Cortex of kidney (tissue), 1 donor: ENCODE measurements at places on chromosomes 3 and 15.

DNA sequence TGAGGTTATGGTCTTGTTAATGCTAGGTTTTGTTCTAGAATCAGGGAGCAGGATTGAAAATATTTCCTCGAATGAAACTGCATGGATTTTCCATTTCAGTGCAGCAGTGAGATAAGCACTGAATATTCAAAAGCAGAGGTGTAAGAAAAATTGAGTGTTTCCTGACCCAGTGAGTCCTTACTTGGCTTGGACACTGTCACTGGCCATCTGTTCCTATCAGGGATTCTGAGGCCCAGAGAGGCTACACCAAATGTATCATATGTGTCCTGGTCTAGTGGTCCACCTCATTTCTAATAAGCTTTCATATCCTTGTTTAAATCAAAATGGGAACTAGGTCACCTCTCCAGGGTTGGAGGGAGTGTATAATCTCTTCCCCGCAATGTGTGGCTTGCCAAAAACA lies 61.1 kb upstream of the RAD18 start:
- no peak for DNase-seq

GRCh38 chr15:78453447-78453846 lies 15.4 kb downstream of the IREB2 start:
- no peak for DNase-seq

GRCh38 chr3:197317250-197317963 lies 19.0 kb upstream of the DLG1 start:
- no peak for DNase-seq

GRCh38 chr3:53581671-53582070 lies 87.3 kb downstream of the CACNA1D start:
- no peak for DNase-seq

GRCh38 chr3:100087198-100087597 lies 27.1 kb downstream of the FILIP1L start:
- DNase-seq, result no peak

DNA sequence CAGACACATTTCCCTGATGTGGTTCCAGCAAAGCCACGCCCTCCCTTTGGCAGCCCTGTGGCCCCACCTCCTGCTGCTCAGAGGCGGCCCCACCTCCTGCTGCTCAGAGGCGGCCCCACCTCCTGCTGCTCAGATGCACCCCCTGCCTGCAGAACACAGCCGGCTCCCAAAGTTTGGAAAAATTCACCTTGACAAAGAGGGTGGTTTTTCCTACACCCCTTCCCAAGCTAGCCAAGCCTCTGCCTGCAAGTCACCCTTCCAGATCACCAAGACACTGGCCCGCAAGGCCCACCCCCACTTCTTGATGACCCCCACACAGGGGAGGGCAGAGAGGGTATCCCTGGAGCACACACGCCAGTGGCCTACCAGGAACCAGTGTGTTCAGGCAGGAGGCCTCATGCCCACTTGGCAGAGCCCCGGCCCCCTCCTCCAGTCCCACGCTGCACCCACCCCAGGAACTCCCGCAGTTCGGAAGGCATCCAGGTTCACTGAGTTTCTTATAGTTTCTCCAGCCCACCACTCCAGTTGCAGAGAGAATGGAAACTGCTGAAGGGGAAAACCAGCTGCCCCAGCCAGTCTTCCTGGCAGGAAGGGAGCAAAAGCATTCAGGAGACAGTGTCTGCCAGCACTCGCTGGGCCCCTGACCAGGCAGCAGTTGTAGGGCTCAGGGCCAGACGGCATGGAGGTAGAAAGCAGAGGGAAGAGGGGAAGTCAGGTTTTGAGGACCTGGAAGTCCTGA lies 2.3 kb upstream of the HAPLN3 start:
- DNase-seq, result no peak

DNA sequence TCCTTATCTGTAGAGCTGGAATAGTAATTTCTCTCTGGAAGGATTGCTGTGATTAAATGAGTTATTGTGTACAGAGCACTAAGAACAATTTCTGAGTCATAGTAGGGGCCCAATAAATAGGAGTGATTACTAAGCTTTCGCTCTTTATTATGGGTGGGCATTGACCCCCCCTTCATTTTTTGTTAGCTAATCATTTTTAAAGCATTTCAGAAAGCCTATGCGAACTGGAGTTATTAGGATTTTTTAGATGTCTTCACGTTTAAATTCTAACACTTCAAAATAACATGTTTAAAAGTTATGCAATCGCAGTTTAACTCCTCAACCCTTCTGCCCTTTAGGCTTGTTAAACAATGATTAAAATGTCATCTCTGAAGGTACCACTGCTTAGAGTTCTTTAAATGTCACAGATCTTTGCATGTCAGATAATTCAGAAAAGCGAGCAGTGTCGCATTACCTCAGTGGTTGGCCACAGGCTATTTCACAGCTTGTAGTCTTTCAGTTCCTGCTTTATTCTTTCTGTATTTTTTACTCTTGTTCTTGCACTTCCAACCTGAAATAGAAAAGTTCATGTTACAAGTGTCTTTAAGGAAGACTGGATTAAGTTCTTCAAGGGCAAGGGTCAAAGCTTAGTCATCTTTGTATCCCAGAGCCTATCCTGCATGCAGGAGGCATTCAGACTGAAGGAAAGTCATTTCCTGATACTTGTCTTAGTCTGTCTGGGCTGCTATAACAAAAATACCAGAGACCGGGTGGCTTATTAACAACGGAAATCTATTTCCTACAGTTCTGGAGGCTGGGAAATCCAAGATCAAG lies 102.9 kb downstream of the FNDC3B start:
- DNase-seq, result no peak

DNA sequence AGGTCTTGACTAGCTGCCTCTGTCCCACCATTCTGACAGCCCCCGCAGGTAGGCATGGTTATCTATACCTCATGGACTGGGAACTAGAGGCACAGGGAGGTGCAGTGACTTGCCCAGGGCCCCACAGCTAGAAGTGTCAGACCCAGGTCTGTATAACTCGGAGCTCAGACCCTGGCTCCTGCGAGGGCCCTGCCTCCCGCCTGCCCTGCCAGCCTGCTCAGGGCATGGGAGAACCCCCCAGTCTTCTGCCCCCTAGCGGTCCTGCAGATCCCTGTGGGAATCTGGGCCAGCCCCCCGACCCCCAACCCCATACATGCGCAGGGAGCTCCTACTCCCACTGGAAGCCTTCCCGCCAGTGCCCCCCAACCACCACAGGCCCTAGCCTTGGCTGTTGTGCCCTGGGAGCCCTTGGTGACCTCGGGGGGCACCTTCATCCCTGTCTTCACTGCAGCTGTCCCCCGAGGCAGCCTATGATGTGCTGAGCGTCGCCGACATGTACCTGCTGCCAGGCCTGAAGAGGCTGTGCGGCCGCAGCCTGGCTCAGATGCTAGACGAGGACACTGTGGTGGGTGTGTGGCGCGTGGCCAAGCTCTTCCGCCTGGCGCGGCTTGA lies 6.9 kb downstream of the ABTB1 start:
- DNase-seq, result no peak

DNA sequence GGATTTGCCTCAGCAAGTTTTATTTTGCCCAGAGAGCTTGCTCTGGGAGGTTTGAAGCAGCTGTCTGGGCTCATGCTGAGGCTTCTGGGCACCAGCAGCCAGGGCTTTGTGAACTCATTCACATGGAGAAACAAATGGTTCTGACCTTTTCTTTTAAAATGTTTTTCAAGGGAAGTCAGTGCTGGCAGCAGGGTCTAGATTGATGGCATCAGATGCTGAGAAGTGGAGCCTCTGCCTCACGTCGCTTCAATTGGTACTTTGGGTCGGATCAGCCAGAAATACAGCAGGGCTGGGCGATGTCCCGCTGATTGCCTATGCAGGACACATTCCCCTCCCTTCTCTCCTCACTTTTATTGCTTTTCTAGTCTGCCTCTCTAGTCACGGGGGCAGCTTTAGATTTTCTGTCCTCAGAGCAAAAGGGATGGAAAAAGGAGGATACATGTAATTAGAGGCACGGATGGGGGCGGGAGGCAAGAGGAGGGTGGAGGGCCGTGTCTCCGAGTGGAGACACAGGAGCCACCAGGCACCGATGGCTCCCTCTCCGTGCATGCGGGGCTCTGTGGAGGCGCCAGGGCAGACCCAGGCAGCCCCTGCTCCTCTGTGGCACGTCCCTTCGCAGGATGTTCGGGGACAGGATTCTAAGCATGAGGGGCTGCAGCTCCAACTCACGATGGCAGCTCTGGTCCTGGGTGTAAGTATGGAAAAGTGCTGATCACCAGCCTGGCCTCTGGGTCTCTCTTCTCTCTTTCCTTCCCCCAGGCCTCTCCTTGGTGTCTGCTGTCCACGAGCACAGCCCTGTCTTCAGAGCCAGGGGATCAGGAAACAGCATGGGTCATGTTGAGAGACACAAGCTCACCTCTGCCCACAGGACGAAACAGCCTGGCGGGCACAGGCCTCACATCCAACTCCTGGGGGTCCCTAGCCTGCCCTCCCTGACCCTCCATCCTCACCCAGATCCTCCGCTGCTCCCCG lies 116.1 kb downstream of the FAM43A start:
- DNase-seq, result no peak
